ENCODE measurements at places on chromosomes 11 and 22.

GRCh38 chr11:18307461-18308139 is 14.3 kb downstream of the HPS5 start:
- DNase-seq, result no peak

- no peak for DNase-seq
Observed at GRCh38 chr22:39994566-39995392, at the start of gene FAM83F. Gene FAM83F (plus strand): TSS chr22:39994954. CDS start chr22:39995043, 89 bp downstream.

GRCh38 chr11:30586251-30587144 is at the start of gene MPPED2:
Gene MPPED2 (minus strand): TSS chr11:30586353. CDS start chr11:30580373, 5,980 bp downstream.
- no peak for DNase-seq

DNA sequence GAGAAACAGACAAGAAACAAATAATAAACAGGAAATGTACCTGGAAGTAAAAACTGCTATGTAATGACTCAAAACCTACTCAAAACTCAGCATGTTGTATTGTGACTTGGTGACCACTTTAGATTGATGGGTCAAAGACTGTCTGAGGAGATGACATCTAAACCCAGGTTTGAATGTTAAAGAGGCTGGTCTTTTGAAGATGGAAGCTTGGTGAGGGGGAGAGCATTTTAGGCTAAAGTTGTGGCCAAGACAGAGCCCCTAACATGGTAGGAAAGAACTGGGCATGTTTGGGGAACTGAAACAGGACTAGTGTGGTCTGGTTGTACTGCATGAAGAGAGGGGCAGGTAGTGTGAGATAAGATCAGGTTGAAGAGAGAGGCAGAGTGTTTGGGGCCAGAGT is 85.3 kb upstream of the MYO18B start:
- no peak for DNase-seq

- DNase-seq, result no peak
Observed at GRCh38 chr11:114440121-114440860, 1.0 kb downstream of the REXO2 start.

- DNase-seq, result no peak
Observed at GRCh38 chr22:19070397-19071169, 51.6 kb downstream of the DGCR2 start.

DNA sequence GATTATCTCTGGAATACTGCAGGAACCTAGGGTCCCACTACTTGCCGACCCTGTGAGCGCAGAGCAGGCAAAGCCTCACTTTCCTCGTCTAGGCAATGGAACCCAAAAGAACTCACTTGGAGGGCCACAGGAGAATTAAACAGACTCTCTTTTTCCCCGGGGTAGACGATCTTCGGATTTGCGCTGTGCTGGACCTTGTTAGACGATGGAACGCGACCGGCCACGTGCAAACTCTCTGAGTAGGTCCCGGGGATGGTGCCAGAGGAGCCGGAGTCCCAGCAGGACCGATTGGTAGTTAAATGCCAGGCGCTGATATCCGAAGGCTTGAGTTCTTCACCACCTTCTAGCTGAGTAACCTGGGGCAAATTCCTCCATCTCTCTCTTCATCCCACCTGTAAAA is 1.0 kb upstream of the SLC1A2 start:
- DNase-seq, result no peak

DNA sequence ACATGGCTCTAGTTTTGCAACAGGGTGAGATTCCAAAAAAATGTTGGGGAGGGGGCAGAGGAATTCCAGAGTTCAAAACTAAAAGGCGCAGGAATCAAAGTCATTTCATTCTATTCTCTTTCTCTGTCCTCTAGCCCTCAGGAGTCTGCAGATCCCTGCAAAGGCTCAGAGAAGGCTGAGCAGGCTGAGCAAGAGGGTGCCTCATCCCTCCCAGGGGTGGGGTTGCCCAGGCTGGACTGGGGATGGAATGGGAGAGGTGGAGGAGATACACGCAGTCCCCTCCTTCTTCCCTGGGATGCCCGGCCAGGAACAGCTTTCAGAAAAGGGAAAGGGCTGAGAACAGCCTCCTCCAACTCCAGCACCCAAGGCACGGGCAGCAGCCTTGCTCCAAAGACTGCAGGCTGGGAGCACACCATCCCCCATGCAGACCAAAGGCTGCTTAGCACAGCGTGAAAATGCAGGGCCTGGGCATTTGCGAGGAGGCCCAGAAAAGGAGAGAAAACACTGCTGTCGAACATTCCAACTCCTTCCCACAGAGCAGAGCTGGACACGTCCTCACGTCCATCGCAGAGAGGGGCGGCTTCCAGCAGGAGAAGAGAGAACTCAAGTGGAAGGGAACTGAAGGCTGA is 51.8 kb downstream of the MN1 start:
- DNase-seq, result no peak

GRCh38 chr11:33867561-33867960 is 24.3 kb downstream of the LMO2 start:
- no peak for DNase-seq

Data from RCC 7860 (cell line).